Progenitor cell of endocrine pancreas (in vitro differentiated cells): ENCODE measurements at places on chromosomes 1 and 21.

GRCh38 chr1:19606817-19607642 is 37.1 kb upstream of the NBL1 start:
- no peak for DNase-seq

GRCh38 chr1:111197598-111198284 is 2.7 kb downstream of the DENND2D start:
- no peak for DNase-seq

DNA sequence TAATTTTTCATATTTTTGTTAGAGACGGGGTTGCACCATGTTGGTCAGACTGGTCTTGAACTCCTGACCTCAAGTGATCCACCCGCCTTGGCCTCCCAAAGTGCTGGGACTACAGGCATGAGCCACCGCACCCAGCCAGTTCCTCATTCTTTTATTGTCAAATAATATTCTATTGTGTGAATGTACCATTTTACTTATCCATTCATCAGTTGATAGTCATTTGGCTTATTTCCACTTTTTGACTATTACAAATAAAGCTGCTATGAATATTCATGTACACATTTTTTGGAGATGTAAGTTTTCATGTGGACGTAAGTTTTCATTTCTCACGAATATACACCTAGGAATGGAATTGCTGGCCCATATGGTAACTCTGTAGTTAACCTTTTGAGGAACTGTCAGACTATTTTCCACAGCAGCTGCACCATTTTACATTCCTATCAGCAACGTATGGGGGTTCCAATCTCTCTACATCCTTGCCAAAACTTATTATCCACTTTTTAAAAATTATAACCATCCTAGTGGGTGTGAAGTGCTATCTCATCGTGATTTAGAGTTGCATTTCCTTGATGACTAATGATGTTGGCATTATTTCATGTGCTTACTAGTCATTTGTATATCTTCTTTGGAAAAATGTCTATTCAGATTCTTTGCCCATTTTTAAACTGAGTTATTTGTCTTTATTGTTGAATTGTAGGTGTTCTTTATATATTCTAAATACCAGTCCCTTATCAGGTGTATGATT is 12.7 kb downstream of the PACC1 start:
- no peak for DNase-seq

GRCh38 chr1:201149400-201149799 is 4.9 kb downstream of the TMEM9 start:
- no peak for DNase-seq

- no peak for DNase-seq
Measured at GRCh38 chr1:11997081-11997850, 17.0 kb downstream of the MFN2 start.

DNA sequence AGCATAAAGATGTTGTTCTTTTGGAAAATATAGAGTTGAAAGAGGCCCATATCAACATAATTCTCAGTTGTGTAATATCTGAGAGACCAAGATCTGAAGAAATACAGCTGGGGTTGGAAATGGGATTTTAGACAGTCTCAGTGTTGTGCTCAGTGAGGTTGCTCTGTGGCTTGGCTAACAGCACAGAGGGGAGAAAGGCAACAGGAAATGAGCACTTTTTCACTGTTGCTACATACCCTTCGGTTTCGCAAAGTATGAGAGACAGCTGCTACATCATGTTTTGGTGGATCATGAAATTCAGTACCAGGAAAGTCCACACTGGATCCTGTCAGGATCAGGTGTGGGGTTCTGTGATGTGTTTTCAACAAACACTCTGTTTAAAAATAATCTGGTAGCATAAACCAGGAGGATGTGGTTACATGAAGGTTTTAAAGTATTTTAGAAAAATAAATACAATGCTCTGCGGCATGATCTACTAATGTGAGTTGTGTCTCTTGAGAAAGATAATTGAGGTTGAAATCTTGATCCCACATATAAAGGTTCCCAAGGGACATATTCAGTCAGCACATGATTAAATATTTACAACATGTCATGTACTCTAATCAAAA is 7.0 kb upstream of the GPR88 start:
- DNase-seq = no peak

GRCh38 chr1:223319398-223319797 is 44.6 kb downstream of the SUSD4 start:
- DNase-seq = no peak

DNA sequence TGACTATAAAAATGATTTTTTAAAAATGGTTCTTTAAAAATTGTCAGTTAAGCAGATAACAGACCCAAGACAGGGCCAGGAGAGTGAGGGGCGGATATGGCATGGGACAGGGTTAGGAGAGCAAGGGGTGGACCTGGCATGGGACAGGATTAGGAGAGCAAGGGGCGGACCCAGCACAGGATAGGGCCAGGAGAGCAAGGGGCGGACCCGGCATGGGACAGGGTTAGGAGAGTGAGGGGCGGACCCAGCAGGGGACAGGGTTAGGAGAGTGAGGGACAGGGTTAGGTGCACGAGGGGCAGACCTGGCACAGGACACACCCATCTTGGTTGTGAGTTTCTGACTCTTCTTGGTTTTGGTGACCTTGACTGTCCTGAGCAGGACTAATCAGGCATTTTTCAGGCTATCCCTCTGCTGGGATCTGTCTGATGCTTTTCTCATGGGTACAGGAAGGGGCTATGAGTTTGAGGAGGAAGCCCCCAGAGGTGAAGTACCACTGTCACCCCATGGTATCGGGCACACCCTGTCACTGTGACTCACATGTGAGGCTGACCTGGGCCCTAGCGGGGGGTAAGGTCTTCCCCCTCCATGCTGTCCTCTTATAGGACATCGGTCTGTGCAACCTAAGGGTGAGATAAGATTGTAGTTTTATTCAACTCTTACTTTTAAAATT is 159.0 kb upstream of the COL6A1 start:
- DNase-seq = no peak

- no peak for DNase-seq
Measured at GRCh38 chr1:30332116-30333094, 391.0 kb downstream of the MATN1 start.

DNA sequence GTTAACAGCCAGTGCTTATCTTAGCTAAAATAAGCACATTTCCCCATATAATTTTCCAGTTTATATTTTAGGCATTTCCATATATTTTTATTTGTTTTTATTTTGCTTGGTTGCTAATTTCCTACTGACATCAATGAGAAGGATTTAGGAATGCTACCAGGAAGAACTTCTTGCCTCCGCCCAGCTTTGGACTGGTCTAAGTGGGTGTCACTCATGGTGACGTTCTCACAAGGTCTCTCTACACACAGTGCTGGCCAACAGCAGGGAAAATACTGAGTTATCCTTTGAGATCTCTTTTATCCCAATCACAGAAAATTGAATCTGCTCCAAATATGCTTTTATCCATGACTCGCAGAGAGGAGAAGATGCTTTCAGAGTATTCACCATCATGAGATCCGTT is 13.2 kb downstream of the MX1 start:
- DNase-seq = no peak

GRCh38 chr21:27447843-27448242 is 481.0 kb upstream of the ADAMTS5 start:
- no peak for DNase-seq

GRCh38 chr1:221289103-221289502 is 409.9 kb downstream of the HLX start:
- no peak for DNase-seq

DNA sequence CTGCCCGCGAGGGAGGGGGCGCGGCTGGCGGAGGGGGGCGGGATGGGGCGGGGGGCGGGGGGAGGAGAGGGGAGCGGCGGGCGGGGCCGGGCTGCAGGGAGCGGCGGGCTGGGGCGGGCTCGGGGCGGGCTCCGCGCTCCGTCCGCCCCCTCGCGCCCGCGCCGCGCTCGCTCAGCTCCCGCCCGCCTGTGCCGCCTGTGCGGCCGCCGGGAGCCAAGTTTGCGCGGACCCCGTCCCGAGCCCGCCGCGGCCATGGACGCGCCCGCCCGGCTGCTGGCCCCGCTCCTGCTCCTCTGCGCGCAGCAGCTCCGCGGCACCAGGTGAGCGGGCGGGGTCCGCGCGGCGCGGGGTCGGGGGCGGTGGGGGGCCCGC is at the start of gene GABRD:
Gene GABRD (plus strand): TSS at position 174 of the 372 bp plus-strand sequence. CDS start 79 bp downstream, at position 253.
- no peak for DNase-seq

- DNase-seq = no peak
Measured at GRCh38 chr1:166172106-166172505, 5.3 kb upstream of the FAM78B start.

- DNase-seq = no peak
Measured at GRCh38 chr1:60419023-60419422, 345.5 kb upstream of the C1orf87 start.

DNA sequence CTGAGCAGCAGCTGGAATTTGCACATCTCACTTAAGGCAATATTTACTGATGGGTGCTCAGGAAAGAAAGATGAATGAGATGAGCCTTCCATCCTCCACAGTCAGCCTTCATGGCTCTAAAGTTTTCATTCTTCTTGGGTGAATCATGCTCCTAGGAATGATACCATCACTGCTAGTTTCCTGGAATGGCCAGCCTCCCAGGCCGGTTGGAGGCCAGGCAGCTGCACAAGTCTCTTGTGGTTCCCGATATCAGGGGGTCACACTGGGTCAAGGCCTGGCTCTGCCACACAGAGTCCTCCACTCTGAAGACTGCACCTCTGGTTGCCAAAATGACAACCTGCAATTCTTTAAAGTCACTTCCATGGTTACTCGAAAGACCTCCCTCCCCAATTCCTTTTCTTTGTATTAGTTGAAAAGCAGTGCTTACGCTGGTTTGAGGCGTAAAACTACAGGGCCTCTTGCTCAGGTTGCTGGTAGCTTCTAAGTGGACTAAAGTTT is 46.2 kb upstream of the PALMD start:
- DNase-seq = no peak

DNA sequence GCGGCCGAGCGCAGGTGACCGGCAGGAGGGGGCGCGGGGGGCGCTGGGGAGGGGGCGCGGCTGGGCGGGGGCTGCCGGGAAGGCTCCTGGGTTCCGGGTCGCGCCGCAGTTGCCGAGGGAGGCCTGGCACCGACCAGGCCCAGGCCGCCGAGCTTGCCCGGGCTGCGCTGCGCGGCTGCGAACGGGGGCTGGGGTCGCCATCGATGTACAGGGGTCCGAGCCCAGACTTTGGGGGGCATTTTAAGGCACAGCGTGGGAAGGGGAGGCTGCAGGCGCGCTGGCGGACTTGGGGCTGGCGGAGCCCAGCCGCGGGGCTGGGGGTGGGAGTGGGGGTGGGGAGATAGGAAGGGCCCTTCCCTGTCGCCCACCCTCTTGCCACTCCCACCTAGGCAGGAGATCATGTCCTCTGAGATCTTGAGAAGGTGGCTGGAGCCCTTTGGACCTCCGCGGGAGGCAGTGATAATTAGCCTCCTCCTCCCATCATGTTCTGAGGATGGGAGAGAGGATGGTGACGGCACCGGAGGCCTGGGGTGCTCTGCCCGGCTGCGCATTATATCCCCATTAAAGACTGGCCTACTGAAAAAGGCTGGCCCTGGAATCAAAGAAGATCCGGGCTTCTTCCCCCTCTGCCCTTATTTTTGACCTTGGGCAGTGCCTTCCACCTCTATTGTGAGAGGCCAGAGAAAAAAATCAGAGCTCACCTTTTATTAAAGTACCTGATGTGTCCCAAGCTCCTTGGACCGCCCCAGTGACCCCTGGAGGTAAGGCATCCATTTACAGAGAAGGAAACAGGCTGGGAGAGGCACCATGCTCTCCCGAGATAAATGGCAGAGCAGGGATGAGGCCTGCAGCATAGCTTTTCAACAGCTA is 497 bp downstream of the FBXO44 start:
- no peak for DNase-seq

DNA sequence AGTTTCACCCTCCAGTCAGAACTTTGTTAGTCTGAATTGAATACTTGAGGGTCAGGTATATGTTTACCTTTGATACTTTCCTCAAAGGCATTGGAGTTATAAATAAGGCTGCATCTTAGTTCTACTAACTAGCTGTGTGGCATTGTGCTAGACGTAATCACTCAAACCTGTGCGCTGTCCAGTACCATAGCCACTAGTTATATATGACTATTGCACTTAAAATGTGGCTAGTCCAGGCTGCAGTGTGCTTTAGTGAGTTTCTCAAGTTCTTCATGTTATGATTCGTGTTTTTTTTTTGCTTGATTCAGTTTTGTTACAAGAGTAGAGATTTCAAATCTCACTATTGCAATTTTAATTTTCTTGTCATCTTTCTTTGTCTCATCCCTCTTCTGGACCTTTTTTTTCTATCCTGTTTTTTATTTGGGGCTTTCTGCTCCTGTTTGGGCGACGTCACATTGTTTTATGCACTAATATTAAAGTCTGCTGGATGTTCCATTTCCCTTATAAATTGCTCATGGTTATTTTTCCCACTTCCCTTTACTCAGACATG is 5.7 kb downstream of the MAN1A2 start:
- no peak for DNase-seq

GRCh38 chr1:118335331-118335732 is 150.3 kb upstream of the SPAG17 start:
- no peak for DNase-seq

DNA sequence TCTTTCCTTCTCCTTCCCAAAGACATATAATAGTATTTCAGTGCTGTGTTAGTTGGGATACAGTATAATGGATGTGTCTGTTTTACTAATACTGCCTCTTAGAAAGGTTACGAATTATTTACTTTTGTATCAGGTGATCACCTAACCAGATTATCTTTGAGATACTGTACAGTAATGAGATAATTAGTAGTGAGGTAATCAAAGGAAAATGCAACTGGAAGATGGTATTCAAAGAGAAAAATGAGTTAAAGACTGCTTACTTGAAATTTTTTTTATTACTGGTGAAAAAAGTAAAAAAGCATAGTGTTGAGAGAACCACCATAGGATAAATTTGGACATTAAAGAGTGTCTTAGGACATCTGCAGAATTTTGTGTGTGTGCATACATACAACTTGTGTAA is 10.9 kb downstream of the SMG7 start:
- DNase-seq = no peak

- DNase-seq = no peak
Measured at GRCh38 chr1:8002329-8002910, 23.7 kb downstream of the ERRFI1 start.

- DNase-seq = no peak
Measured at GRCh38 chr1:7373876-7374562, 397.1 kb upstream of the VAMP3 start.

DNA sequence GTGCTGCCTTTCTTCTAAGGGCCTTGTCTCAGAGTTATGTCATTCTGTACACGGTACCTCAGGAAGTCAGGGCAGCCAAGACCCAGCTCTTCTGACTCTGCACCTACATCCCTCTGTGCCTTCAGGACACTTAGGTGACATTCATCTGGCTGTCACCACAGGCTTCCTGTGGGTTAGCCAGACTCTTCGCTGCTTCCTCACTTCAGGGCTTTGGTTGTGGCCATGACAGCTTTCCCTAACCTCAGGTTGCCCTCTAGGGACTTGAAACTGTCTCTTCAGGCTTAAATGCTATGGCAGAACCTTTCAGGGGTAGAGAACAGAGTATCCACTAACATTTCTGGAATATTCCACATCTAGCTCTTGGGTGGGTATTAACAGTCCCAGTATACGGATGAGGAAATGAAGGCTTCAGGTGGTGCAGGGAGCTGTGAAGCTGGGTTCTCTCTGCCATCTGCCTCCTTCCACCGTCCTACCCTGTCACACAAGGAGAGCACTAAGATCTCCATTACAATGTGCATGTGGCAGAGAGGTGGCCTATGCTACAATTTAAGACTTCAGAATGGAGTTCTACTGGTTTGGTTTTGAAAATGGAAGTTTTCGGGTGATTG is 9.9 kb downstream of the TSSK3 start:
- DNase-seq = no peak

- no peak for DNase-seq
Measured at GRCh38 chr1:109167001-109167506, 46.7 kb upstream of the SARS1 start.

GRCh38 chr1:23801338-23801748 is 789 bp upstream of the GALE start:
- no peak for DNase-seq
